Substantia nigra (tissue), 51 donors: ENCODE measurements at places on chromosomes 1 and 21.

- DNase-seq: no peak
Measured at GRCh38 chr1:110634455-110635311, 28.5 kb upstream of the KCNA2 start.

GRCh38 chr1:192601567-192601966 lies 26.0 kb downstream of the RGS1 start:
- DNase-seq: no peak

- DNase-seq: no peak
Measured at GRCh38 chr21:36395353-36396111, 10.3 kb downstream of the CHAF1B start.

DNA sequence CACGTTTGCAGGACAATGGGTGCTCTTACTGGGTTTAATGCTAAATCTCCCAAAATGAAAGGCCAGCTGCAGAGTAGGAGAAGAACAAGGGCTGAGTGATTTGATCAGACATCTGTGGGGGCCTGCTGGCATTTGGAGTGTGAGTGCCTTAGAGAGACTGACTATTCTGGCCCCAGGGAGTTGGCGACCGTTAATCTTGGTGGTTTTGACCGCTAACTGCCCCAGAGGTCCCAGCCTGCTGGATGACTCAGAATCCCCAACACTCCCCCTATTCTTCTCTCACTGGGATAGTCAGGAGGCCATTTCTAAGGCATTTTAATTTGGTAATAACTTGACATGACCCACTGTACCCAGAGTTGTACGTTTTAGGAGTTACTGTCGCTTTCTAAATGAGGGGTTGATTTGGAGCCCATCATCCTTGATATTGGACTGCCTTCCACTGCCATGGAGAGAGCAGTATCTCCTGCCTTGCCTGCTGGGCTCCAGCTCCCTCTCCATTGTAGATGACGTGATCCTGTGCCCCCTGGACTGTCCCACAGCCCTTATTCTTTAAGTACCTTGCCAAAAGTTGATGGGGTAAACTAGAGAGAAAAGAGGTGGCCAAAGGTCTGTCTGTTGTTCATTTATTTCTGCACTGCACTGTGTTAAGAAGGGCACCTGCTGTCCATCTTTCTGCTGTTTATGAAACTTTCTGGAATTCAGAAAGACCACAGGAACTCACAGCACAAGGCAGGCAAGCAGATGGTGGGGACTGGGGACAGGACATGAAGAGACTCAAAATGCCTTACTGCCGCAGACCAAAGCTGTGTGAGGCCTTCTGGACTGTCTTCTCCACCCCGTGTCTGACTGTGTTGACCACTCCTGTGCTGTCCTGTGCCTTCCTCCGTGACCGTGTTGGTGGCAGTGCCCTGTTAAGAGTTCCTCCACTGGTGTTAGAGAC lies 98.2 kb upstream of the ARTN start:
- no peak for DNase-seq

GRCh38 chr1:200252531-200252930 lies 157.3 kb downstream of the ZNF281 start:
- no peak for DNase-seq

- no peak for DNase-seq
Measured at GRCh38 chr1:164650531-164650930, 91.5 kb downstream of the PBX1 start.

GRCh38 chr1:230084408-230085177 lies 17.6 kb downstream of the GALNT2 start:
- no peak for DNase-seq

GRCh38 chr1:92298213-92298572 lies 594 bp downstream of the GLMN start:
- DNase-seq: no peak

- DNase-seq: no peak
Measured at GRCh38 chr1:213829780-213830179, 158.0 kb upstream of the PROX1 start.

- no peak for DNase-seq
Measured at GRCh38 chr1:10967090-10967489, 45.4 kb upstream of the TARDBP start.

DNA sequence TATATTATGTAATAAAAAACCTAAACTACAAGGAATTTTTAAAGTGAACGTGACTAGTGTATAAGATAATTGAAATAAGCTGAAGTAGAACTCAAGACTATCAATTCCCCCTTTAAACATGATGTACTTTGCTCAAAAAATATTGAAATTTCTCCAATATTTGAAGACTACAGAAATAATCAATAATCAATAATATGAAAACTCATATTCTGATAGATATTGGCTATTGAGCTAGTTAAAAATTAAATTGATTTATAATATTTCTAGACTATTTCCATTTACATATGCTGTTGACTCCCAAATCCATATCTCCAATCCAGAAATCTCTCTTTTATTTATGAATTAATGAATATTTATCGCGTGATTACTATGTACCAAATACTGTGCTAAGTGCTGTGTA lies 133.2 kb downstream of the USH2A start:
- no peak for DNase-seq

- no peak for DNase-seq
Measured at GRCh38 chr1:92065042-92065441, 10.2 kb downstream of the SETSIP start.

- no peak for DNase-seq
Measured at GRCh38 chr1:162627662-162628296, 4.5 kb upstream of the DDR2 start.

GRCh38 chr1:24329797-24330543 lies 10.8 kb downstream of the GRHL3 start:
- no peak for DNase-seq

DNA sequence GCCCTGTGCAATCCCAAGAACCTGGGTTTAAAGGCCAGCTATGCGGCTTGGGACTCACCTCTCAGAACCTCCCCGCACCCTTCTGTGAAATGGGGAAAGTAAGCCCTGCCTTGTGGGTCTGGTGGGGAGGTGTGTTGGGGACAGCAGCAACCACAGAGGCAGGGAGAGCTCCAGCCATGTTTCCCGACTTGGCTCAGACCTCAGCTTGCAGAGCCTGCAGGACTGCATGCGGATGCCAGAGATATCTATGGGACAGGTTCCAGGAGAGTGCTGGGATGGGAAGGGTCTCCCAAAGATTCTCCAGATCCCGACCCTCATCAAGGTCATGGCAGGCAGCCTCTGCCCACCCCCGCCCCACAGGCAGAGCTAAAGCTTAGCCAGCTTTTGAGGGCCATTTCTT lies 20.2 kb downstream of the PADI1 start:
- no peak for DNase-seq

DNA sequence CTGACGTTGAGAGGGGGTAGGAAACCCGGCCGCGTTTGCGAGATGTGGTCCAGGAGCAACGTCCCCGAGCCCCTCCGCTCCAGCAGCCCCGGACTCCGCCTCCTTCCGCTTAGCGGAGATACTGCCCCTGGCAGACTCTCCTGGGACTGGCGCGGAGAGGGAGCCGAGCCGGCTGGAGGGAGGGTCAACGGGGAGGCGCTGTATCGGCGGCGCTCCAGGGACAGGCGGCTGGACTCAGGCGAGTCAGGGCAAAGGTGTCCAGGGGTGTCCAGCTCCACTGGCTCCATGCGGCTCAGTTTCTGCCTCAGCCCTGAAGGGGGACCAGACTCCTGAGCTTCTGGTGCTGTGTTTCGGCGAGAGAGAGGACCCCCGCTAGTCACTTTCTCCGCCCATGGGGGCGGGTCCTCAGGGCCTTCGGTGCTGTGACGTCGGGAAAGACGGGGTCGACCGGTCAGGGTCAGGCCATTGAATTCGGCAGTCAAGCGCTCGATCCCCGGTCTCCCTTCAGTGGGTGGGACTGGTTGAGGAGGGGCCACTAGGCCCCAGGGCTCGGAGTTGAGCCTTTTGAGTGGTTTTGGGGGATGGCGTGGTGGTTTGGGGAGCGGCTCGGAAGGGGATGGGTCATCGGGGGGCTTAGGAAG lies 2.8 kb upstream of the LIX1L start:
- no peak for DNase-seq

DNA sequence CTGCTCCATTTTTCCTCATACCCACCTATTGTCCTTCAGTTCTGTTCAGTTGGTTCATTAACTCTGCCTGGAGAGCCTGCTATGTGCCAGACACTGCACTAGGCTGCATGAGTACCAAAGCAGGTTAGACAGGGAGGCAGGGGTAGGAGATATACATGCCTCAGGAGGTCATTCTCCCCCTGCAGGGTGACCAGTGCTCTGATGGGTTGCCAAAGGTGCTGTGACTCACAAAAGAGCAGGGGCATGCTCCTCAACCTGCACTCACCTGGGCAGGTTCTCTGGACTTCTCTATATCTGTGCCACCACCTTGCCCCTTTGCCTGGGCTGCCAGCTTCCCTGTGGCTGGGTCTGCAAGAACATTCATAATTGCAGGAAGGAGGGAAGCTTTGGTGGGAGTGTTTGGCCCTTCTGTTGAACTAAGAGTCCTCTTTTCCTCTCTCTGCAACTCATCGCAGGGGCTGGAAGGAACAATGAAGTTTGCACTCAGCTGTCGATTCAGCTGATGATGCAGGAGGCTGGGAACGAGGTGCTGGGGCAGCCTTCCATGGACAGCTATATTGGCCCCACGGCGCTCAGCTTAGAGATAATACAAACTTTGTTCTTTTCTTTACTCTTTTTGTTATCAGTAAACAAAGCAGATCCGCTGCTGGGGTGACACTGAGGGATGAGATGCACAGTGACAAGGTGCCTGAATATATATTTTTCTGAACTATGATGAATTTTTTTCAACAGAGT lies 356.4 kb upstream of the PLXNA2 start:
- no peak for DNase-seq

- DNase-seq: no peak
Measured at GRCh38 chr1:203796236-203796605, 798 bp downstream of the ZBED6 start.

GRCh38 chr1:53339736-53340635 lies 12.1 kb upstream of the LRP8 start:
- no peak for DNase-seq

GRCh38 chr21:43740497-43741156 lies 21.7 kb downstream of the PDXK start:
- DNase-seq: peak; percentile 70

- no peak for DNase-seq
Measured at GRCh38 chr21:21864321-21864840, 866.2 kb downstream of the NCAM2 start.

- no peak for DNase-seq
Measured at GRCh38 chr1:100988121-100988520, 37.5 kb downstream of the DPH5 start.

DNA sequence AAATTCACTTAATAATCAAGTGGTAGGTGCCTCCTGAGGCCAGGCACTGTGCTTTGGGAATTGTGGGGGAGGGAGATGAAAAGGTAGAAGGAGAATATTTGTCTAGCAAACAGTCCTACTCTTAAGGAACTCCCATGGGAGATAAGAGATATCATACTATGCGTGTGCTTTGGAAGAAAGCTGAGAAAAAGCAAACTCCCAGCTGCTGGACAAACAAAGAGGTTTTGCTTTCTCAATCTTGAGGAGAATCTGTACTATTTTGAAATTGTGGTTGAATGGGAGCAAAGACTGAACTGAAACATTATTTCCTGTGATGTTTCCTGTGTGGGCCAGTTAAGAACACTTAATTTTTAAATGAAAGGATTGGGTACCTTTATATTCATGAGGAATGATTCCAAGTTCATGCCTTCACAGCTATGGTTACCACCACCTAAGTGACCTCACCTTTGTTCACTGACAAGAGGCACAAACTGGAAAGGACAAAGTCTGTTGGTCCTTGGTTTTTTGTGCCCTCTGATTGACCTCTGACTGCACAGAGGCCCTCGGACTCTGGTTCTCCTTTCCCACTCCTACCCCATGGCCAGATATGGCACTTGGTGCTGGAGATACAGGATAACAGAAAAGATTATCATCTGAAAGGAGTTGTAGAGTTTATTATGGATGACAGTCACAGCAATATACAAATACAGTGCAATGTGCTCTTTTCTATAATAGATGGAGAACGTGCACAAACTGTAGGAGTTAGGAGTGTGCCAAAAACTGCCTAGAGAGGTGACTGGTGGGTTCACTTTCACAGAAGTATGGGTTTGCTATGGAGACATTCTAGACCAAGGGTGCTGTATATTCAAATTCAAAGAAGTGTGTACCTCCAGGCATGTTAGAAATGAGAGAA lies 1.6 kb downstream of the CD53 start:
- DNase-seq: no peak

DNA sequence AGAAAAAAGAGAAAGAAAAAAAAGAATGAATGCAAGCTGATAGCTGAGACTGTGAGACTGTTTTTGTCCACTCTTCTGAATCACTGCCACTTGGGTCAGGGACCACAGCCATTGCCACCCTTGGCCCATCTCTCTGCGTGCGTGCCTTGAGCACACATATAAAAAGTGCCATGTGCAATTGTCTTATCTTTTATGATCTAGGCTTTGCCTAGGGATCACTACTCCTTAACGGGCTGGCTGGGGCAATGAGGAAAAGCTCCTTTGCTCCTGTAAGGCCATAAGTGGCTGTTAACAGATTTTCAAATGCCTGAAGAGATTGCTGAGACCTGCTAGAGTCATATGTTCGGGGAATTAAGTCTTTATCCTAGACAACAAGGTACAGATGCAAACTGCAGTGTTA lies 8.2 kb downstream of the SPATA46 start:
- no peak for DNase-seq

DNA sequence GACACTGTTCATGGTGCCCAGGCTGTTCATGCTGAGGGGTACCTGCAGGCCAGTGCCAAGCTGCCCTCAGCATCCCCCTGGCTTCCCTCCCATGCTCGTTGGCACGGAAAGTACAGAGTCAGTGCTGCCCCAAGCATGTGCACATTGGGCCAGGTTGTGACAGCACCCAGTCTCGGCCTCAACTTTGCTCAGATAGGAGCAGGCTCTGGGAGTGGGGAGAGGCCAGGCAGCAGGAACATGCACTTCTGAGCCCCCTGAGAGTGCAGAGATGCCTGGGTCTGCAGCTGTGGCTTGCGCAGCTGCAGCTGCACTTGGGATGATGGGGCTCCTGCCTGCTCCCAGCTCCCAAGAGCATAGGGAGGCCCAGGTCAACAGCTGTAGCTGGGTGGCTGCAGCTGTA lies 966.4 kb upstream of the NCAM2 start:
- no peak for DNase-seq

DNA sequence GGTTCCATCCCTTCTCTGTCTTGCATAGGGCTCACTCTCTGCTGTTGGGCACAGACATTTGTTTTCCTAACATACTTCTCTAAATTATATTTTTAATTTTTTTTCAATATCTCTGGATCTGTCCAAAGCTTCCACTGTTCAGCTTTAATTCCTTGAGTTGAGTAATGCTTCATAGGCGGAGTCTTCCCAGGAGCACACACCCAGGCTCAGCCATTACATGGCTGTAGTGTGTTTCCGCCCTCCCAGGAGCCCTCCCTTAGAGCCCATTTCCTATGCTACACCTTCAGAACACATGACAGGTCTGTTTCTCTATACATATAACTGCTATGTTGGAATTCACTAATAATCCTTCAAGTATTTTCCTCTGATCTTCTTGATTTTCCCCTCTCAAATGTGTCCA lies 297.4 kb downstream of the PBX1 start:
- no peak for DNase-seq

GRCh38 chr1:53449021-53449420 lies 10.2 kb upstream of the DMRTB1 start:
- no peak for DNase-seq

GRCh38 chr1:212488436-212489283 lies 55.9 kb downstream of the NENF start:
- peak; percentile 34 for DNase-seq

GRCh38 chr1:31694069-31694963 lies 9.5 kb downstream of the COL16A1 start:
- no peak for DNase-seq

- no peak for DNase-seq
Measured at GRCh38 chr1:35085421-35085820, 6.2 kb downstream of the ZMYM1 start.

GRCh38 chr1:62117018-62117750 lies 77.5 kb upstream of the L1TD1 start:
- DNase-seq: no peak

GRCh38 chr1:100510451-100510850 lies 27.5 kb upstream of the GPR88 start:
- DNase-seq: no peak
